Activated T-helper 17 cell treated with anti-CD3 and anti-CD28 coated beads, Interleukin-2, amount 50 U/mL, for 72 hours (primary cell): ENCODE measurements at places on chromosomes 7 and 10. TPM values are rescaled to one million over a fixed set of nuclear protein-coding genes. Genes with fewer than 3 reads are reported as not detected.

GRCh38 chr10:42754155-42755027 is 28.2 kb upstream of the BMS1 start:
- peak; percentile 32 for ATAC-seq

DNA sequence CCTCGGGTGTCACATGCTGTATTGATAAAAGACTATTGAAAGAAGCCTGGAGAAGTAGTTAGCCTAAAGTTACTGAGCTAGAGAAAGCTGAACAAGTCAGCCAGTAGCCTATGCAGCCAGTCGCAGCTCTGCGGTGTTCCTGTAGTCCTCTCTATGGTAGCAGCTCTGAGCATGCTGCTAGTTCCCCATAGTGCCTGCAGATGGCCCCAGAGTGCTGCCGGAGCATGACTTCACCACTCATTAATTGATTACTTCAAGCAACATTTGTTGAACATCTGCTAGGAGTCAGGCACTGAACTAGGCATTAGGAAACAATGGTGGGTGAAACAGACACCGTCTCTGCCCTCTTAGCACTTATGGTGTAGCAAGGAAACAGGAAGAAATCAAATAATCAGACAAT is 422.7 kb downstream of the SORCS3 start:
- ATAC-seq, result no peak

GRCh38 chr7:16803881-16804673 is 722 bp downstream of the AGR2 start:
- ATAC-seq, result no peak

GRCh38 chr10:51031950-51032349 is 42.3 kb upstream of the PRKG1 start:
- no peak for ATAC-seq

DNA sequence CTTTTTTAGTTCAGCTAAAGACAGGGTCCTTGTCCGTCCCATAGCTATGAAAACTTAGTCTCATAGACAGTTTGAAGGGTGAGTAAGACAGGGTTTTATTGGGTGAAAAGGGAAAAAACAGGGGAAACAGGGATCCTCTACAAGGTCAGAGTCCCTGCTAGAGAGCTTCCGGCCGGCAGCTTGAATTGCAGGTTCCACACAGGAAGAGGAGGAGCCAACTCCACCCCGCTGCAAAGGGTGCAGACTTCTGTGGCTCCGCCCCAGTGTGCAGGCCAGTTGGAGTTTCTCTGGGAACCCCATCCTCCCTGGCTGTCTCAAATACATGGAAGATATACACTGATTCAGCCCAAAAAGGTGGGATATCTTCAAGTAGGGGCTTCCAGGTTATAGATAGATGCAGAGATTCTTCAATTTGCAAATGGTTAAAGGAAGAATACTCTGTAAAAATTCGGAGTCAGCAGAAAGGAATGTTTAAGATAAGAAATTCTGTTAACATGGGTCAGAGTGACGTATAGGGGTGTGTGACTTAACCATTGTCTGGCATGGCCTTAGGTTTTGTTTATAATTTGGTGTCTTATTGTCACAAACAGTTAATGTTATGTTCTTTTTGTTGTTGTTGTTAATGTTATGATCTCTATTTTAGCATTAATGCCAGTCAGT is 34.6 kb upstream of the HECW1 start:
- ATAC-seq, result no peak

Gene KCNIP2
- 39.3 TPM for total RNA-seq

DNA sequence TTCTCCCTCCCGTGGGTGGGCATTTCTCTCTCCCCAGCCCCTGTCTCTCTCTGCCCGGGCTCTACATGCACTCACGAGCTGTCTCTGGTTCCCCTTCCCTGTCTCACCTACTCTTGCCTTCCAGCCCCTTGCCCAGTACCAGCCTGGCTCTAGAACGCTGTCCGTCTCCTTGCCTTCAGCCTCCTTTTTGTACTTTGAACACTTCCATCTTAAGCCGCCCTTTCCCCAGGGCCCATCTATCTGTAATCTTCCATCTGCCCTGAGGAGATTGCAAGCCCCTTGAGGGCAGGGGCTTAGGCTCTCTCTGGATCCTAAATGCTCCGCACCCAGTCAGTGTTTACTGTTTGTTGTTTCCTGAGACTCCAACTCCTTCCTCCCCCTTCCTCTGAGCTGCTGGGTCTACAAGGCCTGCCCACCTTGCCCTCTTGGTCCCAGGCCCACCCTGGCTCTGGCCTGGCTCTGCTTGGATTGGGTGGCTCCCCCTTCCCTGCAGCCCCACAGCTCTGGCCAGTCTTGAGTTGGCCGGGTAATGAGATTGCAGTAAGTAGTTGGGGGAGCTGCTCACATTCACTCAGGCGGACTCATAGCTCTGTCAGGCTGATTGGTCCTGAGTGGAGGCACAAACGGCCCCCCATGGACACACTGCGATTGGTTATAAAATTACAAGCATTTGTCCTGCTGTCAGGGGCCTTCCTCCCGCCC is 28.3 kb downstream of the POLL start:
- ATAC-seq, result no peak

DNA sequence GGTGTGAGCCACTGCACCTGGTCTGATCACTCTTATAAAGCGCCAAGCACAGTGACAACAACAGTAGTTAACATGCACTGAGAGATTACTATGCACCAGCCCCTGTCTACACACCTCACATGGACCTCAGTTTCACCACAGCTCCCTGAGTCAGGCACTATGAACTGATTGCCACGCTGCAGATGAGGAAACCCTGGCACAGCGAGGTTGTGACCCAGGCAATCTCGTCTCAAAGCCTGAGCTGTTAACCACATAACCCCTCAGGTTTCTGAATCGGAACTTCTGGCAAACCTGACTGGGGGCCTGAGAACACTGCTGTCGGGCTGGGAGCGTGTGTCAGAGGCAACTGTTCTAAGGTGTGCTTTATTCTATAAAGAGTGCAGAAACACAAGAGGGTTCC is 150.8 kb downstream of the RNF216 start:
- ATAC-seq, result peak; percentile 96
